ENCODE measurements at places on chromosomes 4 and X. TPM values are rescaled to one million over a fixed set of nuclear protein-coding genes. Genes with fewer than 3 reads are reported as not detected.

The MUC7 gene
- total RNA-seq = not detected

The SCD5 gene
- not detected for total RNA-seq

The RENBP gene
- 39.2 TPM for total RNA-seq

The RTL9 gene
- total RNA-seq = not detected

The PABPC1L2B gene
- total RNA-seq = not detected

DNA sequence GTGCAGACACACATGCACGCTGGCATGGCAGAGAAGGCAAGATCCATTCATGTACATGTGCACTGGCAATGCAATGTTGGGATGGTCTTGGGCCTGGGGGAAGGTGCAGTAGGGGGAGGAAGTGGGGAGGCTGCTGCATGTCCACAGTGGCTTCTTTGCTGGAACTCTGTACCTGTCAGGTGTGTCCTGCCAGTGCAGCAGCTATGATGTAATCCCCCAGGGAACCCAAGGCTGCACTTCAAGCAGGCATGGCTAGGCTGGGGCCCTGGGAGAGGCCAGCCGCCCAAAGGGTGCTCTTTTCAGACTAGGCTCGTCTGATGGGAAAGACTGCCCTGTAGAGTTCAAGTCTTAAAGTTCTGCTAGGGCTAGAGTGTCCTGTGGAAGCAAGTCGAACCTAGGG, 1304.0 kb downstream of the FAM133A start:
- no peak overlapping the region for H3K4me3 ChIP-seq
- no peak for DNase-seq
- no peaks in the 10 kb centered on the region for H3K27me3 ChIP-seq
- no peak overlapping the region for H3K27ac ChIP-seq
- H3K36me3 ChIP-seq = no peaks in the 10 kb centered on the region

GRCh38 chr4:140344101-140344500, 29.3 kb upstream of the SCOC start:
- no peak overlapping the region for H3K27ac ChIP-seq
- no peaks in the 10 kb centered on the region for H3K27me3 ChIP-seq
- H3K36me3 ChIP-seq = no peaks in the 10 kb centered on the region
- DNase-seq = no peak

- H3K4me3 ChIP-seq = no peak overlapping the region
- no peak for DNase-seq
- H3K27me3 ChIP-seq = no peaks in the 10 kb centered on the region
- no peaks in the 10 kb centered on the region for H3K4me1 ChIP-seq
- H3K27ac ChIP-seq = no peak overlapping the region
These were observed 73.7 kb upstream of the NDST4 start for GRCh38 chr4:115187136-115187535.

- DNase-seq = no peak
- H3K4me1 ChIP-seq = no peaks in the 10 kb centered on the region
- H3K36me3 ChIP-seq = no peaks in the 10 kb centered on the region
- H3K27me3 ChIP-seq = no peaks in the 10 kb centered on the region
- no peak overlapping the region for H3K4me3 ChIP-seq
These were observed 13.1 kb upstream of the NDST4 start for GRCh38 chr4:115126491-115126890.

- no peaks in the 10 kb centered on the region for H3K27me3 ChIP-seq
- peak; percentile 12 for DNase-seq
- no peaks in the 10 kb centered on the region for H3K36me3 ChIP-seq
- H3K4me1 ChIP-seq = peaks cover 11% of the 10 kb centered on the region
- H3K4me3 ChIP-seq = no peak overlapping the region
These were observed 40.9 kb upstream of the GYPA start for GRCh38 chr4:144181391-144181790.

DNA sequence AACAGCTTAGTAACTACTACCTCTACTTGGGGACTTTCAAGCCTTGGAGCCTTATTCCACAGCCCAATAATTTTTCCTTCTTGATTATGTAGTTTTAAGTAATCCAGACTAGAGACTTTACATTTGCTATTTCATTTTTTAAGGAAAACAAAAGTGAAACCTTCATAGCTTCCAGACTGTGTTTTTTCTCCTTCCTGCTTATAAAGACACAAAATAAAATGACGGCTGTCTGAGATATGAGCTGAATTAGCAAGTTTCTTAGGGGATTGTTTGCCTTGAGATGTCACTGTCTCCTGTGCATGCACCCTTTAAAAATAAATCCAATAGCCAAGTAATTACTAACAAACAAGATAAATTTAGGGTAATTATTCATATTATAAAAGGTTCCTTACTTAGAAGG, 78.8 kb upstream of the PACRGL start:
- H3K36me3 ChIP-seq = no peaks in the 10 kb centered on the region
- no peak overlapping the region for H3K27ac ChIP-seq
- DNase-seq = no peak

DNA sequence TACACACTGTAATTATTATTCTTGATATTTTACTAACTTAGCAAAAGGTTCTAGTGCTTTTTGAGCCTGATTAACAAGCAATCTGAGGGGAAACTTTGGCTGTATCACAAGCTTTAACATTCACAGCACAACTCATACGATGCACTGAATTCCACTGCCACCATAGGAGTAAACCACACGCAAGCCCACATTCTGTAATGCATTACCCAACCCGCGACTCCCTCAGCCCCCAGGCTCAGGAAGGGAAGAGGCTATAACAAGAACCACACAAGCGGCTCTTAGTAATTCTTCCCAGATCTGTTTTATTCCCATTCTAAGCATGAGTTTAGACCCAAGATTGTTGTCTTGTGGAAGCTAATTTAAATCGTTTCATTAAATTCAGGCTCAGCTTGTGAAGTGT, 138.5 kb upstream of the TBL1X start:
- no peak overlapping the region for H3K4me3 ChIP-seq
- DNase-seq = no peak

DNA sequence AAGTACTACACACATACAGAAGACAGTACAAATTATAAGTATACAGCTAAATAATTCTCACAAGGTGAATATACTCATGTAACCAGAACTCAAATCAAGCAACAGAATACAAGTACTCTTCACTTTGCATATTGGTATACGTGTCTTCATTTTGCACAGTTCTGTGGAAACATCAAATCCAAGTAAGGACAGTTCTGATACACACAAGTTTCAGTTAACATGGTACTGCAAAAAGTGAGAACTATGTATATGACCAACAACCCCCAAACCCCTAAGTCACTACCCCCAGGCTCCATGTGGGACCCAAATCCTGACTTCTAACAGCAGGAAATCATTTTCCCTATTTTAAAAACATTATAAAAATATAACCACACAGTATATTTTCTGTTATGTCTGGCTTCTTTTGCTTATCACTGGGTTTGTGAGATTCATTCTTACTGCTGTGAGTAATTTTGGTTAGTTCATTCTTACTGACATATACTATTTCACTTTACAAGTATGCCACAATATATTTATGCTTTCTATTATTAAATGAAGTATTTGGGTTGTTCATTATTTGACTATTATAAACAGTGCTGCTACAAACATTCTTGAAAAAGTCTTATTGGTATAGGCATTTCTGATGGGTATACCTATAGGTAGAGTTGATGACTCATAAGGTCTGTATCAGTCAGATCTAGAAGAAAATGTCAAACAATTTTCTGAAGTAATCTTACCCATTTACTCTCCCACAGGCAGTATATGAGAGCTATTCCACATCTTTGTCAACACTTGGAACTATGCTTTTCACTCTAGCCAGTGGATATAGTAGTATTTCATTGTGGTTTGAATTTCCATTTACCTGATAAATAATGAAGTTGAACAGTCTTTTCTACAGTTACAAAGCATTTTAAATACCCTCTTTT, 47.0 kb downstream of the SCLT1 start:
- H3K4me1 ChIP-seq = no peaks in the 10 kb centered on the region
- no peak overlapping the region for H3K27ac ChIP-seq
- H3K36me3 ChIP-seq = no peaks in the 10 kb centered on the region
- no peak for DNase-seq

- H3K27ac ChIP-seq = no peak overlapping the region
- no peaks in the 10 kb centered on the region for H3K36me3 ChIP-seq
- no peaks in the 10 kb centered on the region for H3K27me3 ChIP-seq
- H3K4me3 ChIP-seq = no peak overlapping the region
- H3K4me1 ChIP-seq = no peaks in the 10 kb centered on the region
These were observed 245.9 kb downstream of the HS3ST1 start for GRCh38 chr4:11182586-11183355.

DNA sequence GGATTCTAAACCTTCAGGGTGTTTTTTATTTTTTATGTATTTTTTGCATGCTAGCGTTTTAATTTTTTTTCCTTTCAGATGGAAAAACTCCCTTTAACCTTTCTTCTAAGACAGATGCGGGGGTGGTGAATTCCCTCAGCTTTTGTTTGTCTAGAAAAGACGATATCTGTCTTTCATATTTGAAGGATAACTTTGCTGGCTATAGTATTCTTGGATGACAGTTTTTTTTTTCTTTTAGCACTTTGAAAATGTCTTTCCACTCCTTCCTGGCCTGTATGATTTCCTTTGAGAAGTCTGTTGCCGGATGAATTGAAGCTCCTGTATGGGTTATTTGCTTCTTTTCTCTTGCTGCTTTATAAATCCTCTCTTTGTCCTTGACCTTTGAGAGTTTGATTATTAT, 26.6 kb downstream of the PSAPL1 start:
- no peak overlapping the region for H3K27ac ChIP-seq
- no peak for DNase-seq
- no peak overlapping the region for H3K4me3 ChIP-seq
- H3K27me3 ChIP-seq = no peaks in the 10 kb centered on the region

GRCh38 chr4:173398779-173399415, at the start of gene SCRG1:
TSS of gene SCRG1 (minus strand) at chr4:173399116. CDS start at chr4:173391414, 7,702 bp downstream.
- no peak within 1 kb of the TSS for H3K27ac ChIP-seq
- H3K4me1 ChIP-seq = no peaks in the 10 kb centered on the region
- DNase-seq = no peak
- H3K36me3 ChIP-seq = no peaks in the 10 kb centered on the region
- H3K4me3 ChIP-seq = no peak within 1 kb of the TSS

DNA sequence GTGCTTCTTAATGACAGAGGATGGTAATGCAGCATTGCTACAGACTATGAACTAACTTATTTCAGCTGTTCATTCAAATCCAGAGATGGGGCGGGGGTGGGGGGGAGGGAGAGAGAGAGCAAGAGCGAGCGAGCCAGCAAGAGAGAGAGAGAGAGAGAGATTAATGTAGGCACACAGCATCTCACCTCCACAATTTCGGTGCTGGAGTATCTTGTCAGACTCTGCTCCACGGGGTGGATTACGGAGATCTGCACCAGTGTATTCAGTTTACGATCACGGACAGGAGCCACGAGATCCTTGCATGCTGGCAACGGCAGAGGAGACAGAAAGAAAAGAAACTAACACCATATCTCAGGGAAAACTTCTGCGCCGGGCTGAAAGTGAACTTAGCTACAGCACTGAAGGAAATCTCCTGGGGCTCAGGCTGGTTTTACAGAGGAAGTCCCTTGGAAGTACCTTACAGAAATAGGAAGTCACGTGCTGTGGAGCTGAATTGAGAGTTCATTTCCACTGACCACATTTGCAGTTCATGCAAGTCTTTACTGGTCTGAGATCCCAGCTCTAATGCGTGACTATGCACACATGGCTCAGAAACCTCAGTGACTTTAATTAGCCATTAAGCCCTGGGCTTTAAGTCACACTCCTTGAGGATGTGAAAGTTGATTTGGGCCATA, 440.9 kb downstream of the INPP4B start:
- peak; percentile 11 for DNase-seq
- no peaks in the 10 kb centered on the region for H3K27me3 ChIP-seq
- H3K4me3 ChIP-seq = peak overlapping the region; percentile 61
- H3K4me1 ChIP-seq = peaks cover 7% of the 10 kb centered on the region

- no peaks in the 10 kb centered on the region for H3K4me1 ChIP-seq
- no peaks in the 10 kb centered on the region for H3K36me3 ChIP-seq
- no peaks in the 10 kb centered on the region for H3K27me3 ChIP-seq
These were observed 114.1 kb downstream of the SLC10A7 start for GRCh38 chr4:146407669-146408084.
